Amniotic epithelial cell (primary cell): ENCODE measurements at places on chromosomes 7 and 10.

DNA sequence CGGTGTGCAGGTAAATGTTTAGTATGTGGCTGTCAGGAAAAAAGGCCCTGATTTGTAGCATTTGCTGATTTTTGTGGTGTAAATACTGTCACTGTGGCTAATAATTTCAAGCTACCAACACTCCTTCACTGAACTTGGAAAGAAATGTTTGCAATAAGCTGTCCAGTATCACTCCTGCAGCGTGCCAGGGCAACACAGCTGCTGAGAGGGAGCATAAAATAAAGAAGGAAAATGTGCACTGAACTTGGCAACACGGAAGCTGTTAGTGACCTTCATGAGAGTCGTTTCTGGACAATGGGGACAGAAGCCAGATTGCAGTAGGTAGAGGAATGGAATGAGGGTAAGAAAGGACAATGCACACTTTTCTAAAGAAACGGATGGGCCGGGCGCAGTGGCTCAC, 37.9 kb upstream of the FHIP2A start:
- DNase-seq: no peak

GRCh38 chr10:113347508-113347907, 205.3 kb upstream of the HABP2 start:
- DNase-seq: no peak

DNA sequence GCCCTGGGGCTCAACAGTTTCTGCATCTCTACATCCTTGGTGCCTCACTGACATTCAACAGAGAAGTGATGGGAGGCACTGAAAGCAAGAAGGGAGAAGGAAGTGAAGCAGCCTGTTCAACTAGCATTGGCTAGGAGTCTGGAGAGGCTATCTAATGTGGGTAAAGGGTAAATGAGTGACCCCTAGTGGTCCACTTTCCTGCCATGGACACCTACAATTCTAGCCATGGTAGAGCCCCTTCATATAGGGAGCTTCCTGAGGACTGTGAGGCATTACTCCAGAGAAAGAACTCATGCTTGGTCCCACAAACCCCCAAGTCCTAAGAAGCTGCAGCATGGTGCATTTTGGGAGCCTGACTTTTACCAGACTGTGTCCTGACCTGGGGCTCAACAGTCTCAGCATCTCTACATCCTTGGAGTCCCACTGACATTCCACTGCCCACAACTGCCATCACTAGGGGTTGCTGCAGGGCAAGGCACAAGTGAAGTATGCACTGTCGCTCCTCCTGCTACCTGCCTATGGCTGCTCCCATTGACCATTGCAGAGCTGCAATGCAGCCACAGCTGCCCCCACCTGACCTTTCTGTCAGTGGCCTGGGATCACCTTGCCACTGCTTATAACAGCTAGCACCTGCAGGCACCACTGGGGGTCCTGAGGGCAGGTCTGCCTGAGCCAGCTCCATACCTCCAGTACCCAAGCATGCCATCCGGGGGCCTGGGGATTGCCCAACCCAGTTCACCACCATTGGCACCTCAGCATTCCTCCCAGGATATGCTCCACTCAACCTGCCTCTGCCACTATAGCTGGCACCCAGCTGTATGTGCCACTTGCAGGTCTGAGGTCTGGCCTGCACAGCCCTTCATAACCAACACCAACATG, 44.1 kb upstream of the CDK6 start:
- DNase-seq: peak; percentile 66

GRCh38 chr7:54782829-54783228, 23.8 kb upstream of the SEC61G start:
- no peak for DNase-seq

- DNase-seq: no peak
Measured at GRCh38 chr7:51253157-51253556, 63.5 kb downstream of the COBL start.

DNA sequence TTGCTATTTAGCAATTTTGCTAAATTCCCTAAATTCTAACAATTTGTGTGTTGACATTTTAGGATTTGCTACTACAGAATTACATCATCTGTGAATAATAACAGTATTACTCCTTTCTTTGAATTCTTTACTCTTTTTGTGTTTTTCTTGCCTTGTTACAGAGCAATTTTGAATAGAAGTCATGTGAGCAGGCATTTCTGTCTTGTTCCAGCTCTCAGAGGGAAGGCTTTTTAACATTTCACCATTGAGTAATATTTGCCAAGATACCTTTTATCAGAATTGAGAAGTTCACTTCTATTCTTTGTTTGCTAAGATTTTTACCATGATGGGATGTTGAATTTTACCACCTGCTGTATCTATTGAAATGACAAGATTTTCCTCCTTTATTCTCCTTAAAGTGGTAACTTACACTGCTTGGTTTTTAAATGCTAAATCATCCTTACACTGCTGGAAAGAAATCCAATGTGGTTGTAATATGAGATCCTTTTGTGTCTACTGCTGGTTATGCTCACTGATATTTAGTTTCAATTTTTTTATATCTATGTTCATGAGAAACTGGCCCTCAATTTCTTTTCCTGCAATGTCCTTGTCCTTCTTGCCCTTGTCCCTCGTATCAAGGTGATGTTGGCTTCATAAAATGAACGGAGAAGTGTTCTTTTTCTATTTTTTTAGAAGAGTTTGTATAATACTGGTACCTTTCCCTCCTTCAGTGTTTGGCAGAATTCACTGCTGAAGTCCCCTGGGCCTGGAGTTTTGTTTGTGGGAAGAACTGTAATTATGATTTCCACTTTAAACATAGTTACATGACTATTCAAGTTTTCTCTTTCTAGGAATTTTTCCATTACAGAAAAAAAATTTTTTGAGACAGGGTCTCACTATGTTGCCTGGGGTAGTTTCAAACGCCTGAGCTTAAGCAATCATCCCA, 50.3 kb upstream of the ATP6V0A4 start:
- peak; percentile 8 for DNase-seq

DNA sequence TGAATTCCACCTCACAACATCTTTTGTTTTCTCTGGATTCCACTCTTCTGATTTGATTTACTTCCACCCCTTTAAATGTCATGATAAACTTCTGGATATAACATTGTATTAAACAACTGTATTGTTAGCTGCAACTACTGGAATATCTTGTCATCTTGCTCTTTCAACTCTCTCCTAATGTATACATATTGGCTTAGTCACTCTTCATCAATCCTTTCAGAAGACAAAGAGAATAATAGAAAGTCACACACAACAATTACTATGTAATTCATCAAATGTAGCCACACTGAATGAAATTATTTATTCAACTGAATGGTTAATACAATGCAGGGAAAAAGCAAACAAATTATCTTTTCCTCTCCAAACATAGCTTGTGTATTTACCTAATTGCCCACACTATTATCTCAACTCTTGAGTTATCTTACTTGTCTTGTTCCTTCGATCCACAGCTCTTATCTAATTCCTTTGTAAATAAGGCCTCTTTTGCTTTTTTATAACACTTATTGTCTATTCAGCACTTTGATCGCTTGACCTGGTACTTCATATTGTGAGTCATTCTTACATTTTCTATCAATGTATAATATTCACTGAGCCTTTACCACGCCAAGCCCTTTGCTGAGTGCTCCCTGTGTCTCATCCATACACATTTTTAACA, 16.7 kb downstream of the SEMA3A start:
- DNase-seq: no peak

DNA sequence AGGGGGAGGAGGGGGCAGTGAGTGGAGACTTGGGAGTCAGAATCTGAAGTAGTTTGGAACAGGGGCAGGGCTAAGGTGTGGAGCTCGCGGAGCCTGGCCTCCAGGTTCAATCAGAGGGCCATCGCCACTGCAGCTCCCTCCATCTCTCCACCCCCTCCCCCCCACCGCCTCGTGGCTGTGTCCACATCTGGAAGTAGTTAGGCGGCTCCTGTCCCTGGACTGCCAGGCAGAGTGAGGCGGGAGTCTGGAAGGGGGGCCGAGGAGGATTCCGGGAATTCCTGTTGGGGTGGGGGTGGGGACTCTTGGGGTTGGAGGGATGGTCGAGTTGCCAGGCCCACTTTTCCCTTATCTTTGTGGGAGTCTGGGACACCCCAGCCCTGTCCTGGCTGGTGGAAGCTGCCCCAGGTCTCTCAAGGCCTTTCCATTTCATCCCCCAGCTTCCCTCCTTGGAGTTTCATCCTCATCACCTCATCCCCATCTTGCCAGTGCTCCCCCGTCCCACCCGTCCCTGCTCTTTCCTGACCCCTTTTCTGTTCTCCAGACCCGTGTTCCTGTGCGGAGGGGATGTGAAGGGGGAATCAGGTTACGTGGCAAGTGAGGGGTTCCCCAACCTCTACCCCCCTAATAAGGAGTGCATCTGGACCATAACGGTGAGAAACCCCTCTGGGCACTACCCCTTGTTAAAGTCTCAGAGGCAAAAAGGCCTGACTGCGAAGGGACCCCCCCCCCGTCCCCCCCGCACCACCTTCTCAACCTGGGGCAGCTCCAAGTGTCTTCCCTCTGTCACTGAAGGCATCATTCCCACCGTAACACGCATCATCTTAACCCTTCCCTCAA, 944 bp downstream of the PCOLCE start:
- no peak for DNase-seq

DNA sequence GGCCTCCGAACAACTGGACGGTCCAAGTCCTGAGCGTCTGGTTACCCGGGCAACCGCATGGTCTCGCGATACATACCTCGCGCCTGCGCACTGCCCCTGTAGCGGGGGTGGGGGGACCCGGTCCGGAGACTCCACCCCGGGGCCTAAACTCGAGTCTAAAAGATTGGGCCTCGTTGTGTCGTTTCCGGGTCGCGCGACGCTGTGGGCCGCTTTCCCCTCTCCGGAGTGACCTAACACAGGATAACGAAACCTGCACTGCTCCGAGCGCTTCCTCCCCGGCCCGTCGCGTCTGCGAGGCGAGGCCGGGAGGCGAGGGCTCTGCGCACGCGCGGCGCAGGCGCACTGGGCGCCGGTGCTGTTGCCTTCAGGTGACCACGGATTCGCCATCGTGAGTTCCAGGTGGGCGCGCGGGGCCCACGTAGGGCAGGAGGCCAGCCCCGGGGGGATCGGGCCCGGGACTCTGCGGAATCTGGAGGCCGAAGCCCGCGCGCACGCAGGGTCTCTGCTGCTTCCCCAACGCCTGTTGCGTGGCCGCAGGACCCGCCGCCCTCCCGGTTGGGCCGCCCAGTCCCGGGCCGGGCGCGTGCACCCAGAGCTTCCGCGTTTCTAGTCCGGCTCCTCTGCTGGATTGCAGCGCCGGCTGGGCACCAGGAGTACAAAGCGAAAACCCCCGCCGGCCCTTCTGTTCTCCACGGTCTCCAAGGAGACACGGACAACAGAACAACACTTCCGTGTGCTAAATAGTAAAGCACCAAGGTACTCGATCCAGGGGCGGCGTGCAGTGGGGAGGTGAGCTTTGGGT, at the start of gene RPP38:
TSS of gene RPP38 (plus strand) at position 345 of the 802 bp plus-strand sequence. CDS start 5,960 bp downstream, outside the sequence.
- peak; percentile 90 for DNase-seq

- DNase-seq: peak; percentile 23
Measured at GRCh38 chr7:151057506-151057988, at the start of gene CDK5. TSS of gene CDK5 (minus strand) at chr7:151057897. CDS start at chr7:151057848, 49 bp downstream.
